Activated CD4-positive, alpha-beta memory T cell treated with anti-CD3 and anti-CD28 coated beads for 36 hours (primary cell): ENCODE measurements at places on chromosomes 6 and 20. TPM values are rescaled to one million over a fixed set of nuclear protein-coding genes. Genes with fewer than 3 reads are reported as not detected.

DNA sequence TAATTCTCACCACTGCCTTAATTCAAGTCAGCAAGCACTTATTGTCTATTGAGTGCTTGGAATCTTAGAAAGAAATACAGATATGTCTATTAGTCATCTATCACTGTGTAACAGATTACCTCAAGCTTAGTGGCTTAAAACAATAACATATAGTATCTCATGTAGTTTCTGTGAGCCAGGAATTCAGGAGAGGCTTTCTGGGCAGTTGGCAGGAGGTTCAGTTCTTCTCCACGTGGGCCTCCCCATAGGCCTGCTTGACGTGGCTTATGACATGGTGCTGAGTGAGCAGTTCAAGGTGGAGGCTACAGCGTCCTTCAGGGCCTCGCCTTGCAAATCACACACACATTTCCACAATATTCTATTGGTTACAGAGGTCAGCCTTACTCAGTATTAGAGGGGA lies 69.7 kb downstream of the DTD1 start:
- H3K27me3 ChIP-seq = no peaks in the 10 kb centered on the region
- H3K36me3 ChIP-seq = peaks cover 3% of the 10 kb centered on the region
- no peak for DNase-seq
- peaks cover 5% of the 10 kb centered on the region for H3K4me1 ChIP-seq
- no peak overlapping the region for H3K4me3 ChIP-seq
- H3K27ac ChIP-seq = no peak overlapping the region

The FAM83B gene
- not detected for total RNA-seq

GRCh38 chr20:24469116-24469893 lies at the start of gene SYNDIG1:
Gene SYNDIG1 (plus strand): TSS chr20:24469629. CDS start chr20:24543098, 73,469 bp downstream.
- H3K27me3 ChIP-seq = peaks cover 47% of the 10 kb centered on the region
- H3K27ac ChIP-seq = no peak within 1 kb of the TSS
- no peaks in the 10 kb centered on the region for H3K36me3 ChIP-seq
- no peak for DNase-seq

GRCh38 chr6:149060300-149060984 lies 257.1 kb upstream of the TAB2 start:
- peak; percentile 80 for DNase-seq
- H3K4me1 ChIP-seq = peaks cover 58% of the 10 kb centered on the region
- no peaks in the 10 kb centered on the region for H3K36me3 ChIP-seq
- H3K4me3 ChIP-seq = peak overlapping the region; percentile 68
- H3K27ac ChIP-seq = peak overlapping the region; percentile 91

DNA sequence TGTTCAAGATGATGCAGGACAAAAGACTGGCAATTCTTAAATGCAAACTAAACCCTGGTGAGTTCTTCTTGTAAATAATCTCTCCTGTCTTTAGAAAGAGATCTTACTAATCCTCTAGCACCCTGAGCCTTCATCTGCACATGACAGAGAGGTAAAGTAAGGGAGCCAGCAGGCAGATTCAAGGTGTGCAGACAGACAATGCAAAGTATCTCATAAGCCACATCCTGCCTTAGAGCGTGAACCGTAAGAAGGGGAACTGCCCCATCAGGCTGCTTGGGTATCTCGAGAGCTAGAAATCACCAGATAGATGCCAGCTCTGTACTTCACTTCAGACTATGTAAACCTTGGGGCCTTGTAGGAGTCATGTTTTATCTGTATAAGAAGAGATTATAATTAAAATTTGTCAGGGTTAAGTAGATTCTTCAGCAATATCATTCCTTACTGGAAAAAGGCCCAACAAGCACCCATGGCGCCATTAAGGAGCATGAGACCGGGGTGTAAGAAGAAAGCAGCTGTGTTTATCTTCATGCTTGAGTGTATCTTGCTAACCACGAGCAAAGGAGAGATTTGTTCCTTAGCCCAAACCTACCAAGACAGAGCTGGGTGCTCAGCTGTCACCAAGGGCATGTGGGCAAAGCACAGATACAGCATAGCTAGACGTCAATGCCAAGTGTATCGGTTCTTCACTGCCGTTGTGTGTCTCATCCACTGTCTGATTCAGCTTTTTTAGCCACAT lies 24.4 kb downstream of the CNR1 start:
- H3K27ac ChIP-seq = no peak overlapping the region
- H3K27me3 ChIP-seq = peaks cover 3% of the 10 kb centered on the region
- H3K4me1 ChIP-seq = no peaks in the 10 kb centered on the region
- no peak for DNase-seq
- H3K36me3 ChIP-seq = no peaks in the 10 kb centered on the region
- H3K4me3 ChIP-seq = no peak overlapping the region

DNA sequence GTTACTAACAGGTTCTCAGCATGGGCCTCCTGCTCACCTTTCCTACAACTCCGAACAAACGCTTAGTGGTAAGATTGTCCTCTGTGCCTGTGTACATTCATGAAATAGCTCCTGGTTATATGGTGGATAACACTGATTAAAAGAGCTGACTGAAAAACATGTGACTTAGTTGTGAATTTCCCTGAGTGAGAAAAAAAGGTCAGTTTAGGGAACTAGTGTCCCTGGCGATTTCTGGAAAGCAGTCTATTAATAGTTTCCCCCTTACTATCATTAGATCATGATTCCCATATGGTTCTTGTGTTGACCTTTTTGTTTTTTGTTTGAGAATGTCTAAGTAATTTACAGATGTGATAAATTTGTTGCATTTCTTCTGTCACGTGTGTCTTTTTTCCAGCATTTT lies 15.6 kb downstream of the SNRPC start:
- H3K4me1 ChIP-seq = peaks cover 14% of the 10 kb centered on the region
- peaks cover 34% of the 10 kb centered on the region for H3K36me3 ChIP-seq
- no peaks in the 10 kb centered on the region for H3K27me3 ChIP-seq

GRCh38 chr6:79034865-79035264 lies 43.2 kb downstream of the PHIP start:
- peaks cover 68% of the 10 kb centered on the region for H3K4me1 ChIP-seq
- peak overlapping the region; percentile 59 for H3K27ac ChIP-seq
- H3K27me3 ChIP-seq = no peaks in the 10 kb centered on the region
- DNase-seq = peak; percentile 35
- peaks cover 51% of the 10 kb centered on the region for H3K36me3 ChIP-seq
- no peak overlapping the region for H3K4me3 ChIP-seq

DNA sequence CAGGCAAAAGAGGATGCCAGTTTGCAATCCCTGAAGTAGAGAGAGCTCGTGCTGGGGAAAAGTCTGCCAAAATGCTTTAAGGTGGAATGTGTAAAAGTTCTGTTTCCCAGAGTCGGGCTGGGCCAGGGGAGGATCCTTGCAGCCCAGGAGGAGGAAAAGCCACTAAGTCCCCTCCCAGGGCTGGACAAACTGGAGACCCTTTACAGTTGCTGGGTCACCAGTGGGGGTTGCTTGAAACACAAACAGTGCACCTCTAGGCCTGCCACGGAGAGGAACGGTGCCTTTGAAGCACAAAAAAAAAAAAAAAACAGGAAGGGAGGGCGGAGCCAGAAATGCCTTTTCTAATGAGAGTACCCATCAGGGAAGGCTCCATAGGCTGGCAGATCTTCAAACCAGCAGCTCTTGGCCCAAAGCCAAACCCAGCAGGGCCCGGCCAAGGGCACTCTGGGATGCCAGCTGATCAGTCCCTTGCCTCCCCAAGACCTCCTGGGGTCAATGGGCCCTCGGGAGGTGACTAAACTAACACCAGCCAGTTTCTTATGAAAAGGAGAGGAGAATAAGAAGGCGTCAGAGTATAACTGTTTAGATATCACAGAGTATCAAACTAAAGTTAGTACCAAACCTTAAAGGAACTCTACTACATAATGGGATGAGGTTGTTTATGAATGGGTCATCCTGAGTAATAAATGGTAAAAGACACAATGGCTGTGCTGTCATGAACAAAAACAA lies 23.7 kb downstream of the HLA-A start:
- H3K27ac ChIP-seq = peak overlapping the region; percentile 95
- no peaks in the 10 kb centered on the region for H3K27me3 ChIP-seq
- H3K36me3 ChIP-seq = no peaks in the 10 kb centered on the region
- peak; percentile 90 for DNase-seq
- H3K4me3 ChIP-seq = peak overlapping the region; percentile 82
- H3K4me1 ChIP-seq = peaks cover 43% of the 10 kb centered on the region

DNA sequence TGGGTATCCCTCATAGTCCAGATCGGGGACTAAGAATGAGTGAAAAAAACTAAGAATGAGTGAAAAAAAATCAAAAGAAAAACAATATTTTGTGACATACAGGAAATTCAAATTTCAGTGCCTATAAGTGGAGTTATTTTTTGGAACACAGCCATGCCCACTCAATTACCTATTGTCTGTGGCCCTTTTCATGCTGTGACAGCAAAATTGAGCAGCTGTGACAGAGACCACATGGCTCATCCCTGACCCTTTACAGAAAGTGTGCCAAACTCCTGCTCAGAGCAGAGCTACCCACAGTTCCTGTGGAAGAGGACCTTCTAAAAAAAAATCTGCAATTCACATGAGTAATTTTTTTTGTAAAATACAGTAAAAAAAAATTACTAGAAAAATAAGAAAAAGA lies 1.4 kb downstream of the NCR2 start:
- H3K27me3 ChIP-seq = no peaks in the 10 kb centered on the region
- H3K27ac ChIP-seq = no peak overlapping the region
- H3K4me3 ChIP-seq = no peak overlapping the region

The GLP1R gene
- total RNA-seq = not detected

The GJA10 gene
- not detected for total RNA-seq

DNA sequence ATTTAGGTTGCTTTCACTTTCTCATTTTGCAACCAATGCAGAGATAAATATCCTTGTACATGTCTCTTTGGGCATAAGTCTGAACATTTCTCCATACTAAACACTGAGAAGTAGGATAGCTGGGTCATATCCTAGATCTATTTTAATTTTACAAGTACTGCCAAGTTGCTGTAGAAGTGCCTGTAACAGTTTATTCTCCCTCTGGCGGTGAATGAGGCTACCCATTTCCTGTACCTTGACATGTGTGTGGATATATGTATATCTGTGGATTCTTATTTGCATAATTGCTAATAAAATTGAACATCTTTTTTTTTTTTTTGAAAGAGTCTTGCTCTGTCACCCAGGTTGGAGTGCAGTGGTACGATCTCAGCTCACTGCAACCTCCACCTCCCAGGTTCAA lies 48.0 kb upstream of the PNRC1 start:
- H3K36me3 ChIP-seq = peaks cover under 1% of the 10 kb centered on the region
- no peaks in the 10 kb centered on the region for H3K27me3 ChIP-seq
- H3K4me1 ChIP-seq = no peaks in the 10 kb centered on the region
- no peak overlapping the region for H3K27ac ChIP-seq
- no peak overlapping the region for H3K4me3 ChIP-seq

DNA sequence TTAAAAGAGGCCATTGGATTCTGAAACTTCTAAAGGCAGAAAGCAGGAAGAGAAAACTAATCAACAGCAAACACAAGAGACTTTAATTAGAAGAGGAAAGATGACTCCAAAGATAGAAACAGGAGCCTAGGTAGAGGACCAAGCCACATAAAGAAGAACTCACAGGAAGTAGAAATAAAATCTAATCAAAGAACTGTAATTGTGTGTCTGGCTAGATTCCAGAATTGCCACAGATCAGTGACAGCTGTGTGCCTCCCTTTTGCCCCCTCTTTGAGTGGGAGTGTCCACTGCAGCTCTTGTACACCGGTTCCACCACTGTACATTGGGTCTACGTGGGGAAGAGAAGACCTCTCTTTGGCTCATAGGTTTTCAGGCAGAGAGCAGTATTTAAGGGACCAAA lies 22.3 kb upstream of the THEMIS start:
- H3K4me1 ChIP-seq = peaks cover 67% of the 10 kb centered on the region
- DNase-seq = no peak
- peak overlapping the region; percentile 18 for H3K27ac ChIP-seq
- H3K27me3 ChIP-seq = no peaks in the 10 kb centered on the region
- H3K36me3 ChIP-seq = peaks cover 3% of the 10 kb centered on the region
- no peak overlapping the region for H3K4me3 ChIP-seq

DNA sequence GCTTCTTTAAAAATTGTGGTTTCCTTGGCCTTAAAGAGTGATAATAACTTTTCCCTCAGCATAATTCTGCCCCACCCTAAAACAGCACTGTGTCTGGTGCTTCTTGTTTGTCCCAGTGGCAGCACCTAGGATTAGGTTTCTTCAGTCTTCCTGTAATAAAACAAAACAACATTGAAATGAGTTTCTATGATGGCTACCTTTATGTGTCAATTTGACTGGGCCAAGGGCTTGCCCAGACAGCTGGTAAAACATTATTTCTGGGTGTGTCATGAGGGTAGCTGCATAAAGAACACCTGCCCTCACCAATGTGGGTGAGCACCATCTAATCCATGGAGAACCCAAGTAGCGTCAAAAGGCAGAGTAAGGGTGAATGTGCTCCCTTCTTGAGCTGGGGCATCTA lies 117.8 kb downstream of the QRSL1 start:
- no peak for DNase-seq
- no peak overlapping the region for H3K27ac ChIP-seq
- peaks cover 13% of the 10 kb centered on the region for H3K27me3 ChIP-seq
- H3K4me1 ChIP-seq = no peaks in the 10 kb centered on the region
- no peak overlapping the region for H3K4me3 ChIP-seq

GRCh38 chr6:125598422-125598821 lies 151.0 kb upstream of the HEY2 start:
- DNase-seq = no peak
- H3K27ac ChIP-seq = no peak overlapping the region
- H3K27me3 ChIP-seq = peaks cover 7% of the 10 kb centered on the region
- no peaks in the 10 kb centered on the region for H3K36me3 ChIP-seq
- H3K4me3 ChIP-seq = no peak overlapping the region

GRCh38 chr6:168027521-168027920 lies 30.1 kb downstream of the KIF25 start:
- no peaks in the 10 kb centered on the region for H3K4me1 ChIP-seq
- no peak for DNase-seq
- H3K36me3 ChIP-seq = no peaks in the 10 kb centered on the region

DNA sequence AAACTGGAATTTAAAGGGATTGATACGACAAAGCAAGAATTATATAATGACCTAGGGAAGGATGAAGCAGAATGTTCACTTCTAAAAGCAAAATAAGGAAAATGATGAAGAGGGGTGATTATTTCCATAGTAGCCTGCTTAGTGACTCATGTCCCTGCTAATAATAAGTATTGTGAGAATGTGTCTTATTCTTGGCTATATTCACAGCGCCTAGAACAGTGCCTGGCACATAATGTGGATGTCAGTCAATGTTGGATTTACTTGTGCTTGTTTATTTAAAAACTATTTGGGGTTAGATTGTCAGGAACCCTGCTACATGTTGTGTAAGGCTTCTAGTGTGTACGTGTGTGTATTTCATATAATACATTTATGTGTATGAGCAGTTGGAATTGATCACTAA lies 85.1 kb downstream of the ZFAND3 start:
- H3K27ac ChIP-seq = no peak overlapping the region
- no peak overlapping the region for H3K4me3 ChIP-seq
- peaks cover 48% of the 10 kb centered on the region for H3K4me1 ChIP-seq
- H3K36me3 ChIP-seq = peaks cover 1% of the 10 kb centered on the region
- no peak for DNase-seq
- no peaks in the 10 kb centered on the region for H3K27me3 ChIP-seq

GRCh38 chr6:136144251-136145023 lies 105.7 kb downstream of the MTFR2 start:
- no peak overlapping the region for H3K4me3 ChIP-seq
- no peaks in the 10 kb centered on the region for H3K36me3 ChIP-seq
- H3K4me1 ChIP-seq = no peaks in the 10 kb centered on the region
- DNase-seq = no peak

GRCh38 chr20:62995898-62996595 lies 10.7 kb downstream of the BHLHE23 start:
- H3K36me3 ChIP-seq = no peaks in the 10 kb centered on the region
- no peaks in the 10 kb centered on the region for H3K4me1 ChIP-seq
- H3K4me3 ChIP-seq = no peak overlapping the region
- H3K27ac ChIP-seq = no peak overlapping the region
- peaks cover 42% of the 10 kb centered on the region for H3K27me3 ChIP-seq
- DNase-seq = no peak

The EFHC1 gene
- total RNA-seq = 1.9 TPM

GRCh38 chr6:53975941-53976615 lies 135.2 kb upstream of the MLIP start:
- DNase-seq = no peak
- no peak overlapping the region for H3K4me3 ChIP-seq
- H3K36me3 ChIP-seq = no peaks in the 10 kb centered on the region
- H3K27ac ChIP-seq = no peak overlapping the region
